ENCODE measurements at places on chromosomes 5 and 9.

- no peak for DNase-seq
Observed at GRCh38 chr5:110058175-110058574, 368.4 kb downstream of the MAN2A1 start.

DNA sequence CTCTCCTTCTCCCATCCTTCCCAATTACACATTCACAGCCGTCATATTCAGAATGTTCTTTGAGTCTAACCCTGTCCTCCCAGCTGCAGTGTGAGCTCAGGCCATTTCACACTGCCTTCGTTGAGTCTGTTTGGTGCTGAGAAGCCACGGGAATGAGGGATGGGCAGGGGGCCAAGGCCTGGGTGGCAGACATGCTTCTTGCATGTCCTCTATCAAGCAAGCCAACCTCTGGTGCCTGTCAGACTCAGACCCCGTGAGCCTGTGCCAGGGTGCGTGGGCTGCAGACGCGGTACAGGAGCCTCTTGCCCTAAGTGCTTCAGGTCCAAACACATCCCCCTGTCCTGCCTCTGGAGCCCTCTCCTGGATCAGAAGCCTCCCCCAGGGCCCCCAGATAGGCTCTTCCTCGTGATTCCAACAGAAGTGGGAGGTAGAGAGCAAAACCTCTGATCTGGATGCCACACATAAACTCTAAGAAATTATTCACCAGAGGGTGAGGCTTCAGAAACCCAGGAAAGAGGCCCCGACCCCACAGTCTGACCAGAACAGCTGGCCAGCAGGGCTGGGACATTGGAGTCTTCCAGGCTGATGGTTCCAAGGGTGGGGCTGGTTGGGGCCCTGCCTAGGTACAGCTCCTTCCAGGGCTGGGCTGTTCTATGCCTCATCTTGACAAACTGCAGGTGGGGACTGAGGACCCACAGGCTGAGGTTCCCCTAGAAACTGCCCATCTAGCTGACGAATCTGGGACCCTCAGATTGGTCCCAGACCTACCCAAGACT lies 46.7 kb upstream of the CDKN2AIPNL start:
- DNase-seq = peak; percentile 36

- DNase-seq = no peak
Observed at GRCh38 chr5:167332309-167332708, 959.1 kb upstream of the WWC1 start.

GRCh38 chr5:16617274-16617968 lies 624 bp upstream of the RETREG1 start:
- DNase-seq = peak; percentile 12

- no peak for DNase-seq
Observed at GRCh38 chr9:120692901-120693699, 21.2 kb downstream of the MEGF9 start.

GRCh38 chr9:136525841-136526499 lies 19.9 kb downstream of the NOTCH1 start:
- no peak for DNase-seq

- no peak for DNase-seq
Observed at GRCh38 chr9:4243113-4243512, 56.8 kb downstream of the GLIS3 start.

DNA sequence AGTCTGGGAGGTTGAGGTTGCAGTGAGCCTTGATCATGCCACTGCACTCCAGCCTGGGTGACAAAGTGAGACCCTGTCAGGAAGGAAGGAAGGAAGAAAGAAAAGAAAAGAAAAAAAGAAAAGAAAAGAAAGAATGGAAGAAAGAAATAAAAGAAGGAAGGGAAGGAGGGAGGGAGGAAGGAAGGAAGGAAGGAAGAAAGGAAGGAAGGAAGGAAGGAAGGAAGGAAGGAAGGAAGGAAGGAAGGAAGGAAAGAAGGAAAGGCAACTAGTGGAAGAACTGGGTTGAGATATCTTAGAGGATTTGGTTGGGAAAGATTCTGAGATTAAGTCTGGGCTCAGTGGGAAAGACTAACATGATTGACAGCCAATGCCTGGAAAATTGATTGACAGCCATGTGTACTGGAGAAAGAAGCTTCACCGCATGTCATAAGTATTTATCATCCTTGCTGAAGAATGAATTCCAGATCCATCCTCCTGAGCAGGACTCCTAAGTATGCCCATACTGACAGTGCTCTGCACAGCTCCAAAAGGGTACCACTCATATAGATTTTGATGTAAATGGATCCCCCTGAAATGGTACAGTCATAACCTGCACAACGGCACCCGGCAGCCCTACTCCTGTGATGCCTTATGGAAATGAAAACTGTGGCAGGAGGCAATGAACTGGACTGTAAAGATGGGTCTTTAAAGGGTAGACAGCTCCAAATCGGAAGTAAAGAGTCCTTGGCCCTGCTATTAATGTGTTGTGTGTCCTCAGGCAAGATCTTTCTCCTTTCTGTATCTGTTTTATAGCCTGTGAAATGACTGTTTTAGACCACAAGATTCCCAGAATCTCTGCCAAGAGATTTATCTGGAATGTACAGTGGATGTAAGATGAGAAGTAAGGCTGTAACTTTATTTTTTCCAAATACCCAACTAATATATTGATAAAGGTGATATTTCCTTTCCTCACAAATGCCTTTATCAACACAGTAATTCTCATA lies 16.9 kb upstream of the ADRA1B start:
- DNase-seq = no peak

- no peak for DNase-seq
Observed at GRCh38 chr5:111228520-111229220, 4.5 kb downstream of the CAMK4 start.

GRCh38 chr5:89900346-89900745 lies 509.2 kb downstream of the CETN3 start:
- DNase-seq = no peak

DNA sequence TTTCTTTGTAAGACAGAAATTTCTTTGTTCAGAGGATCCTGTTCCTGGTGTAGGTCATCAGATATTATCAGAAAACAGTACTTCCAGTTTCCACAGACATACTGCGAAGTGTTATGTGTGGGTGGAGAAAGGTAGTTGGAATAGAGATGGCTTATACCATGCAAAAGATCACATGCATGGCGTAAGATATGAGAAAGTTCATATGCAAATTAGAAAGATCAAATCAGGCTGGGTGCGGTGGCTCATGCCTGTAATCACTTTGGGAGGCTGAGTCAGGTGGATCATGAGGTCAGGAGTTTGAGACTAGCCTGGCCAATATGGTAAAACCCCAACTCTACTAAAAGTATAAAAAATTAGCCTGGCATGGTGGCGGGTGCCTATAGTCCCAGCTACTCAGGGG lies 65.2 kb upstream of the GLIS3 start:
- DNase-seq = no peak

GRCh38 chr9:129351642-129352145 lies 173.6 kb upstream of the IER5L start:
- no peak for DNase-seq

- DNase-seq = no peak
Observed at GRCh38 chr5:1564824-1565736, 41.3 kb upstream of the LPCAT1 start.

DNA sequence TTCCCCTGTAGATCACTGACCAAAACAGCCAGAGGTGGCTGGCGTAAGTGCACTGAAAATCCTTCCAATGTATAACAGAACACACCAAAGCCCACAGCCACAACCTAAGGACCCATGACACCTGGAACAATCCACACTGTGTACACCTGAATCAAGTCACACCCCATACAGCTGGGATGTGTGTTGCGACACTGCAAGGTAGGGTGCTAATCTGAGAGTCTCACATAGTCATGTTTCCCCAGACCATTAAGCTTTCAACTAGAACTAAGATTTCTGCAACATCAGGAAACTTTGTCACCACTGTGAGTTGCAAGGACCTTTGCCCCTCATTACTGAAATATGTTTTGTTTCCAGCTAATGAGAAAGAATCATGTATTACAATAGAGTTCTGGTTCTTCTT lies 59.4 kb downstream of the MED27 start:
- no peak for DNase-seq

DNA sequence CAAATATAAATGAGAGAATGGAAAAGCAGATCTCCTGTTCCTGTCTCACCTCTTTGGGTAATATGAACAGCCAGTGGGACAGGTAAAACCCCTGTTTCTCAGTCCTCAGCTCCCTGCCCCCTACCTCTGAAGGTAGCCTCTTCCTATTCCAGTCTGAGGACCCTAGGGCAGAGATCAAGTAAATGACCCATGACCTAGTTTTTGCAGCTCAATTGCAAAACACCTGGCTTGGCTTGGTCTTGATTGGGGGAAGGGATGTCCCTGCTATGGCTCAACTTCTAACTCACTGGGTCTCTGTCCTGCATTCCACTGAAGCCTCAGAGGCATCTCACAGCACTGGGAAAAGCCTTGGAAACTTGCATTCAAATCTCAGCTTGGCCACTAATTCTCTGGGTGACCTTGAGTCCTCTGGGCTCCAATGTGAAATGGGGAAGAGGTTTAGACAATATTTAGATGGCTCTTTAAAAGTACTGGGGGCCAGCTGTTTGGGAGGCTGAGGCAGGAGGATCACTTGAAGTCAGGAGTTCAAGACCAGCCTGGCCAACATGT lies 1.6 kb upstream of the GALT start:
- DNase-seq = no peak

- no peak for DNase-seq
Observed at GRCh38 chr9:1554081-1555035, 460.8 kb upstream of the SMARCA2 start.

DNA sequence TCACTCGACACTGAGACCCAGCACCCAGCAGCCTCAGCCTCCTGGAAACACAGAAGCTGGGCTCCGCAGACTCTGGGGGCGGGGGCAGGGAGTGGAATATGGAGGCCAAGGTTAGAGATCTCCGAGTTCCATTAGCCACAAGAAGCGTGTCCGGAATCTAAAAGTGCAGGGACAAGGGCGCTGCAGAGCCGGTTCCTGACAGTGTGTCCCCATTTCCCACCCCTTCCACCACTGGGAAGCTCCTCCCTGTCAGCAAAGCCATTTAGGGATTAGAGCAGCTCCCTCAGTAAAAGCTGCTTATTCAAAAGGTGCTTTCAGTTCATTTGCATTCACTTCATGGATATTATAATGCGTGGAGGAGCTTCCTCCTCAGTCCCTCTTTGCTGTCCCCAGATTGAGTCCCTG lies 74.1 kb upstream of the HSPA9 start:
- DNase-seq = no peak

DNA sequence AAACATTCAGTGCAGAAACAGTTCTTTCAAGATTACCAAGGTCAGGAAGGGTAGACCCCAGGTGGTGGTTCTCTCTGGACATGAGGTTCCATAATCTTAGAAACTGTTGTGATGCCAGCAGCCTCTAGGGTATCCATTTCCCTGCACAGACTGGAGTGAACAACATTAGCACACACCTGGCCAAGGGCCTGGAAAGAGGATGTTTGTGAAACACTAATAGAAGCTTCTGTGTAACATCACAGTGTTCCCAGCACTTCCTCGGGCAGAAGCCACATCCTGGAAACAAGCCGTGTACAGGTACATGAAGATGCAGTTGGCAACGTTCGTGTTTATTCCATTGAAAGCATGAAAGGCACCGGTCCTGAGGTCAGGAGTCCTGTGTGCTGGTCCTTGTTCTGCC lies 598.2 kb upstream of the KLF4 start:
- DNase-seq = no peak

DNA sequence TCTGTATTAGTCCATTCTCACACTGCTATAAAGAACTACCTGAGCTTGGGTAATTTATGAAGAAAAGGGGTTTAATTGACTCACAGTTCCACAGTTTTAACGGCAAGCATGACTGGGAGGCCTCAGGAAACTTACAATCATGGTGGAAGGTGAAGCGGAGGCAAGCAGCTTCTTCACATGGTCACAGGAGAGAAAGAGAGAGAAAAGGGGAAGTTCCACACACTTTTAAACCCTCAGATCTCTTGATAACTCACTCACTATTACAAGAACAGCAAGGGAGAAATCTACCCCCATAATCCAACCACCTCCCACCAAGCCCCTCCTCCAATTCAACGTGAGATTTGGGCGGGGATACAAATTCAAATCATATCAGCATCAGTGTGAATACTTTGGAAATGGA lies 133.4 kb upstream of the SLC30A5 start:
- DNase-seq = no peak

- no peak for DNase-seq
Observed at GRCh38 chr5:119740225-119740624, 110.9 kb downstream of the FAM170A start.

DNA sequence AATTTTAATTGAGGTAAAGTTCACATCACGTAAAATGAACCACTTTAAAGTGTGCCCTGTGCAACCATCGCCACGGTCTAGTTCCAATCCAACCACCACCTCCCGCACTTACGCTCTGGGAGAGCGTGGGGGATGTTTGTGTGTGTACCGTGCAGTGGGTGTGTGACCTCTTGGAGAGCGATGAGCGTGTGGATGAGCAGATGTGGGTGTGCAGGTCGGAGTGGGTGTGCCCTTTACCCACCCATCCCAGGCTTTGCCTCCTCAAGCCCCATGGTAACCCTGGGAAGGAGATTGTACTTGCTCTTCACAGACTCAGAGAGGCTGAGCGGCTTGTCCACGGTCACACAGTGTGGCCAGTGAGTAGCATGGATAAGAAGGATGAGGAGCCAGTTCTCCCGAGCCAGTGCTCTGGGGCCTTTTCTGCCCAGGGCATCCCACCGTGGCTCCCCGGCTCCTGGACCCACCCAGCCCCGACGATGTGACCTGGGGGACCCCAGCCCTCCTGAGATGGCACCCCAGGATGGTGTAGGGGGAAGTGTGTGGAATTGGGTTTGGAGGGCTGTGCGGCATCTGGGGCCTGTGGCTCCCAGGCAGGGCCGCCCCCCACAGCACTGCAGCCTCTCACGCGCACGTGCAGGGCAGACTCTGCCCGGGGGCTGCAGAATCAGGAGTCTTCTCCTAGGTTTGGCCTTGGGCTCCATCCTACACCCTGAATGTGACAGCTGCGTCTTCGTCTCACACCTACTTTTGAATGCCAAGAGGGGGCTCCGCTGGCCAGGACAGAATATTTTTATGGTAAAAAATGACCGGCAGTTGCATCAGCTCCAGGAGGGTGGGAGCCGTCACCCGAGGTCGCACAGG lies 13.6 kb downstream of the LHX3 start:
- DNase-seq = no peak

All from ACHN (cell line).